GM06990 (cell line): ENCODE measurements at places on chromosomes 6 and 20.

- DNase-seq = no peak
Observed at GRCh38 chr6:81682858-81683620, 69.4 kb downstream of the TENT5A start.

GRCh38 chr6:1479095-1479494 is 89.7 kb downstream of the FOXF2 start:
- DNase-seq = no peak

GRCh38 chr6:40743226-40743625 is 156.1 kb upstream of the LRFN2 start:
- DNase-seq = no peak

GRCh38 chr6:21099338-21100314 is 493.9 kb upstream of the SOX4 start:
- DNase-seq = peak; percentile 9

GRCh38 chr6:138272533-138273315 is 54.4 kb upstream of the PBOV1 start:
- no peak for DNase-seq

DNA sequence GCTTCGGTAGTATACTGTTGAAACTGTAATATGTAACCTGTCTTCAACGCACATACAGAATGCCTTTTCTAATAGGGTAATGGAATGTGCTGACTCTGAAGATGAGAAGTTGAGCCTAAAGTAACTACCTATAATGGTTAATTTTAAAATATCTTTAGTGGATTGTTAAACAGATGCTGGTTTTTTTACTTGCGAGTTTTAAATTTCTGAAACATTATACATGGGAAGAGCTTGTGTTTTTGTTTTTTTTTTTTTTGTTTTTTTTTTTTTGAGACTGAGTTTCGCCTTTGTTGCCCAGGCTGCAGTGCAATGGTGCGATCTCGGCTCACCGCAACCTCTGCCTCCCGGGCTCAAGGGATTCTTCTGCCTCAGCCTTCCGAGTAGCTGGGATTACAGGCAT is 166.9 kb downstream of the JARID2 start:
- DNase-seq = no peak

DNA sequence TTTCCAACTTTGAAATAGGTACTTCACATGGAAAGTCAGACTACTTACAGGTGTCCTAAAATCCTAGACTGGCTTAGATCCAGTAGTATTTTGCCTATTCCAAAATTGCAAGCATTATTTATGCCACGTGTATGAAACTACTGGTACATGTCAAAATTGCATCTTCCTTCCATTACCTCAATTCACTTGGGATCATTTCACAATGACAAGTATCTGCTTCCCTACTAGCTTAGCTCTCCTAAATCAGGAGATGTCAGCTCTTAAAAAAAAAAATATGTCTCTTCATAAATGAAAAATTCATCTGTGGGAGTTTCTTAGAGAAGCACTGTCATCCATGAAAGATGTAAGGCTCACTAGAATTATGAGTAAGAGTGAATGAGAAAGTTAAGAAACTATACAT is 466.6 kb upstream of the MANEA start:
- no peak for DNase-seq
